ENCODE measurements at places on chromosomes 1 and 21.
A peak's percentile ranks its signal among the peaks of the same experiment; 100 is the strongest.

- DNase-seq = no peak
- H3K27me3 ChIP-seq = no peaks in the 10 kb centered on the region
- H3K4me1 ChIP-seq = peaks cover 21% of the 10 kb centered on the region
- no peaks in the 10 kb centered on the region for H3K36me3 ChIP-seq
- peak overlapping the region; percentile 83 for H3K27ac ChIP-seq
Observed at GRCh38 chr1:6724517-6725141, 23.0 kb upstream of the DNAJC11 start.

DNA sequence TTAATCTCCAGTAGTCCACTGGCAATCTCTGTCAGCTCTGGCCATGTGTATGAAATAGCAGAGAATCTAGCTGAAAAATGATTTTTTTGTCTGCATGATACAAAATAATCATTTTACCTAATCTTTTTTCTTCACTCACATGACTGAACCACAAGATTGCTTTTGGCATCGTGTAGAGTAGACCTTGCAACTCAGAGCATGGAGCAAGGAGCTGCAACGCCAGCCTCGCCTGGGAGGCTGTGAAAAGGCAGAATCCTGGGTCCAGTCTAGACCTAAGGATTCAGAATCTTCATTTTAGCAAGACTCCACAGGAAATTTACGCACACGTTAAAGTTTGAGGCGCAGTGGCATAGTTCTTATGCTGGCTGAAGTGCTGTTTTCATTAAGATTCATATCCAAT lies 40.2 kb downstream of the TOMM20 start:
- peaks cover 24% of the 10 kb centered on the region for H3K4me1 ChIP-seq
- H3K4me3 ChIP-seq = no peak overlapping the region
- H3K27ac ChIP-seq = no peak overlapping the region
- no peak for DNase-seq
- H3K36me3 ChIP-seq = no peaks in the 10 kb centered on the region

GRCh38 chr1:170027760-170028159 lies 46.7 kb downstream of the KIFAP3 start:
- peaks cover 23% of the 10 kb centered on the region for H3K4me1 ChIP-seq
- no peak overlapping the region for H3K4me3 ChIP-seq
- DNase-seq = no peak
- H3K27me3 ChIP-seq = no peaks in the 10 kb centered on the region

DNA sequence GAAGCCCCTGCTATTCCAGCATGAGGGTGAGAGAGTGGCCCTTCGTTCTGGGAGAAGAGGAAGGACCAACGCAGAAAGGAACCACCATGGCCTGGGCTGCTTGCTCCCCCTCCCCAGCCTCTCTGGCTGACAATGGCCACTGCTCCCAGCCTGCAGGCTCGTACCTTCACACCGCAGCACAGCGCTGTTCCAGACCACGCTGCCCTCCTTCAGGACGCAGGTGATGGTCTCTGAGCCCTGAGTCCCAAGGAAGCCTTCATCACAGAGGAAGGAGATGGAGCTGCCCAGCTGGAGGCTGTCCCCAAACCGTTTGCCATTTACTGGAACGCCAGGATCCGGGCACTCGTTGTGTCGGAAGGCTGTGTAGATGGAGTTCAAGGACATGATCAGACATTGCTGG lies 124.9 kb upstream of the HMGB4 start:
- no peaks in the 10 kb centered on the region for H3K4me1 ChIP-seq
- peak; percentile 63 for DNase-seq
- H3K27me3 ChIP-seq = no peaks in the 10 kb centered on the region
- no peaks in the 10 kb centered on the region for H3K36me3 ChIP-seq
- no peak overlapping the region for H3K4me3 ChIP-seq

GRCh38 chr1:8847990-8848389 lies 30.5 kb downstream of the ENO1 start:
- no peak overlapping the region for H3K27ac ChIP-seq
- no peak overlapping the region for H3K4me3 ChIP-seq
- no peaks in the 10 kb centered on the region for H3K27me3 ChIP-seq
- DNase-seq = no peak
- peaks cover 21% of the 10 kb centered on the region for H3K4me1 ChIP-seq

DNA sequence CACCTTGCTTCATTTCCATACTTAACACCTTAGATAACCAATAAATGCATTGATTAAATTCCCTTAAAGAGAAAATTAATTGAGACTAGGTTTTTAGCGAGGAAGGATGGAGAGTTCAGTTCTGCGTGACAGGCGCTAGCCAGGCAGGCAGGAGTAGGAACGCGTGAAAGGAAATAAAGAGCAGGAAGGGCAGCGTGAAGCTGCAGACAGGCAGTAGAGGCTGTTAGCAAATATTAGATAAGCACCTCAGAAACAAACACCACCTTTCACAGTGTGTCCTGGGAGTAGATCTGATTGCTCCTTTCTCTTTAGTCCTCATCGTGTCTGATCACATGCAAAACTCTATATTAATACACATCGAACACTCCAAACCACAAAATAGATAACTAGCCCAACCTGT lies 282.7 kb upstream of the ADGRL2 start:
- no peaks in the 10 kb centered on the region for H3K27me3 ChIP-seq
- H3K4me1 ChIP-seq = peaks cover 7% of the 10 kb centered on the region
- no peak overlapping the region for H3K4me3 ChIP-seq
- no peak for DNase-seq

- no peak overlapping the region for H3K27ac ChIP-seq
- peak; percentile 54 for DNase-seq
- no peak overlapping the region for H3K4me3 ChIP-seq
- peaks cover 11% of the 10 kb centered on the region for H3K4me1 ChIP-seq
- H3K36me3 ChIP-seq = no peaks in the 10 kb centered on the region
- H3K27me3 ChIP-seq = peaks cover 32% of the 10 kb centered on the region
Observed at GRCh38 chr1:62396871-62397270, 40.0 kb upstream of the USP1 start.

DNA sequence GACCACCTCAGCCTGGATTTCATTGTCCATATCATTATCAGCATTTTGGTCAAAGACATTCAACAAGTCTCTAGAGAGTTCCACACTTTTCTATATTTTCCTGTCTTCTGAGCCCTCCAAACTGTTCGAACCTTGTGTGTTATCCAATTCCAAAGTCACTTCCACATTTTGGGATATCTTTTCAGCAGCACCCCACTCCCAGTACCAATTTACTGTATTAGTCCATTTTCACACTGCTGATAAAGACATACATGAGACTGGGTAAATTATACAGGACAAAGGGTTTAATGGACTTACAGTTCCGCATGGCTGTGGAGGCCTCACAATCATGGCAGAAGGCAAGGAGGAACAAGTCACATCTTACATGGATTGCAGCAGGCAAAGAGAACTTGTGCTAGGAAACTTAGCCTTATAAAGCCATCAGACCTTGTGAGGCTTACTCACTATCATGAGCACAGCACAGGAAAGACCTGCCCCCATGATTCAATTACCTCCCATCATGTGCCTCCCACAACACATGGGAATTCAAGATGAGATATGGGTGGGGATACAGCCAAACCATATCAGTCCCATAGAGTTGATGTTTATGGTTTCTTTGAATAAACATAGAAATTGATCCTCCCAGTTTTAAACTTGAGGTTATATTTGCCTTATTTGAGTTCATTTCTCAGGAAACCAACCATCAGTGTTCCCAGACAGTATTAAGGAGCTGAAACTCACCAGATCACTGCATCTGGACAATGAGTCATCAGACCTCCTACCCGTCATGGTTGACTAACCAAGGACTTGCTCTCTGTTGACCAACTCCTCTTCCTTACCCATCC lies 322.7 kb upstream of the DUSP10 start:
- no peaks in the 10 kb centered on the region for H3K27me3 ChIP-seq
- no peaks in the 10 kb centered on the region for H3K4me1 ChIP-seq
- H3K27ac ChIP-seq = no peak overlapping the region
- no peak for DNase-seq
- H3K36me3 ChIP-seq = no peaks in the 10 kb centered on the region
- H3K4me3 ChIP-seq = no peak overlapping the region

GRCh38 chr1:162087111-162087510 lies 17.6 kb downstream of the NOS1AP start:
- H3K4me3 ChIP-seq = no peak overlapping the region
- H3K36me3 ChIP-seq = no peaks in the 10 kb centered on the region
- H3K27me3 ChIP-seq = peaks cover 12% of the 10 kb centered on the region
- no peak for DNase-seq
- peaks cover 5% of the 10 kb centered on the region for H3K4me1 ChIP-seq
- no peak overlapping the region for H3K27ac ChIP-seq

DNA sequence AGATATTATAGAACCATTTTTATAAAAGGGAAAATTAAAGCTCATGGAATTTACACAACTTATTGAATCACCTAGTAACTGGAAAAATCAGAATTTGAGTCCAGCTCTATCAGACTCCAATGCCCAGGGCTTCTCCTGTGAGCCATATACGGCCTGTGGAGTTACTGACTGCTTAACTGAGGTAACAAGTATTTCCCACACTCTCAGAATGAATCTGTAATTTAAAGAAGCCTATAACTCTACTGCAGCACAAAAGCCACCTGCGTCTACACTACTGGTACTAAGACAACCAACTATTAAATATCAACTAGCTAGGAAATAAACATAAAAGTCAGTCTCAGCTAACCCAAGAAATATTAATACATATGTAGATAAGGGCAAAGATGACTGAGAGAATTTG lies 29.4 kb downstream of the SMYD3 start:
- H3K27ac ChIP-seq = no peak overlapping the region
- H3K4me3 ChIP-seq = no peak overlapping the region
- H3K36me3 ChIP-seq = peaks cover 2% of the 10 kb centered on the region
- DNase-seq = no peak

GRCh38 chr1:52571783-52572182 lies 18.9 kb upstream of the TUT4 start:
- H3K27me3 ChIP-seq = peaks cover 17% of the 10 kb centered on the region
- DNase-seq = no peak
- H3K36me3 ChIP-seq = no peaks in the 10 kb centered on the region
- H3K27ac ChIP-seq = no peak overlapping the region
- peaks cover 4% of the 10 kb centered on the region for H3K4me1 ChIP-seq
- H3K4me3 ChIP-seq = no peak overlapping the region

- no peaks in the 10 kb centered on the region for H3K36me3 ChIP-seq
- peak within 1 kb of the TSS; percentile 78 for H3K4me3 ChIP-seq
- peak within 1 kb of the TSS; percentile 73 for H3K27ac ChIP-seq
- no peaks in the 10 kb centered on the region for H3K27me3 ChIP-seq
- DNase-seq = peak; percentile 94
Observed at GRCh38 chr1:201888282-201889089, at the start of gene SHISA4. TSS of gene SHISA4 (plus strand) at chr1:201888898. CDS start at chr1:201888995, 97 bp downstream.

DNA sequence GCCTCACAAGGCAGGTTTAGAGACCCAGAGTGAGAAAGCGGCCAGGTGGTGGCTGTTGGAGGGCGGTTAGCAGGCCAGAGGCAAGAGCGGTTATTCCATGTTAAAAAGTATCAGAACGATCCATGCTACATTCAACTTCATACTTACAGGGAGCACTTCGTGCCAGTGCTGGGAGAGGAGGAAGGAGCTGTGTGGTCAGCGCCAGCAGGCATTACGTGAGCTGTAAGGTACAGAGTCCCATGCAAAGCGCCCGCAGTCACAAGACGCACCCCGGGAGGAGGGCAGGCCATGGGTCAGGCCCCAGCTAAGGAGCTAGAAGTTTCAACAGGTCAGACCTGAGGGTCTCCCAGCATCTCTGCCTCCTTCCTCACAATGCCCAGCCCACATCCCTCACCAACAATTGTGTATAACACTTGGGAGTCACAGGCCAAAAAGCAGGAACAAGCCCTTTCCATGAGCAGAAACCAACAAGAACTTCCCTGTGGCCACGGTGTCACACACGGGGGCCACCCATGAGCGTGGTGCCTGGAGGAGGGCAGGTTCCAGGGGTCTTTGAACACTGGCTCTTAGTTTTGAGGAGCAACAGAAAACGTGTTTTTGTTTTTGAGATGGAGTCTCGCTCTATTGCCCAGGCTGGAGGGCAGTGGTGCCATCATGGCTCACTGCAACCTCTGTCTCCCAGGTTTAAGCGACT lies 21.8 kb upstream of the GPR153 start:
- H3K4me3 ChIP-seq = no peak overlapping the region
- no peaks in the 10 kb centered on the region for H3K27me3 ChIP-seq
- no peak for DNase-seq
- peaks cover 1% of the 10 kb centered on the region for H3K4me1 ChIP-seq

GRCh38 chr1:112841825-112842224 lies 114.2 kb downstream of the SLC16A1 start:
- no peak overlapping the region for H3K27ac ChIP-seq
- H3K4me3 ChIP-seq = no peak overlapping the region
- peaks cover 5% of the 10 kb centered on the region for H3K27me3 ChIP-seq
- H3K36me3 ChIP-seq = no peaks in the 10 kb centered on the region

- no peak overlapping the region for H3K27ac ChIP-seq
- no peaks in the 10 kb centered on the region for H3K36me3 ChIP-seq
- no peak for DNase-seq
- no peaks in the 10 kb centered on the region for H3K27me3 ChIP-seq
- no peaks in the 10 kb centered on the region for H3K4me1 ChIP-seq
Observed at GRCh38 chr21:17930093-17930492, 110.9 kb upstream of the C21orf91 start.

DNA sequence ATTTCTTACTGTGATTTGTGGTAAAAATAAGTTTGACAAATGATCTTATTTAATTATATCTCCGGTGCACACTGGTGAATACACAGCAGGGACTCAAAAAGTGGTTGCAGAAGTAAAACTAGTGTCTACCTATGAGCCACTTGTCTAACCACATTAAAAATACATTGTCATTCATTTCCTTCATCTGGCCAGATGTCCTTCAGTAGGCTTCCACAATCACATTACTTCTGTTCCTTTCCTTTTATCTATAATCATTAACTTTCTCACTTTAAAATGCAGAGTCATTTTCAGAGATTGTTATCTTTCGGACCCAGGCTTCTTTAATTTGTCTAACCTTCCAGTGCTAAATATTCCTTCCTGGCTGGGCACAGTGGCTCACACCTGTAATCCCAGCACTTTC lies 3.0 kb downstream of the RBBP5 start:
- H3K27me3 ChIP-seq = no peaks in the 10 kb centered on the region
- H3K4me3 ChIP-seq = no peak overlapping the region

DNA sequence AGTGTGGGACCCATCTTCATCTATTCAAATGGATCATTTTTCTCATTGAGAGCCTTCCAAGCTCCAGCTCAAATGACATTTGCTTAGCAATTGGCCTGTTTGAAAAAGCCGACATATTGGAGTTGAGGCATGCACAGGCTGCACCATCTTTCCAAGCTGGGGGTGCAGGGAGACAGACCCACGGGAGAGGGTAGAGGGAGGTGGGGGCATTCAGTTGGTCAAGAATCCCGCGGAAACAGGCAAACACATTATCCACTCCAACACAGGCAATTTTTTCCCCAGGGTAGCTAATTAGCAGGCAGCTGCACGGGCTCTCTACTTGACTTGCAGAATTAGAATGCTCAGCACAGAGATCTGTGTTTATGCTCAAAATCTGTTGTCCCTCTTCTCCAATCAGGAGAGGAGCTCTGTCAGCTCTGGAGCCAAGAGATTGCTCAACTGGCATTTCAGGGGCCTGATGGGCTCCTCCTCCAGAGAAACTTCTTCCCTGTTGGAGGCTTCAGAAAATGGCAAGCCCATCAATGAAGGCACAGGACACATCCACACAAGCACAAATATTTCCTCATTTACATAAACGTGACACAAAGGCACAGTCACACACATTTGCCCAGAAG lies 267.8 kb downstream of the FOXD2 start:
- no peak for DNase-seq
- H3K4me3 ChIP-seq = no peak overlapping the region
- H3K27me3 ChIP-seq = peaks cover 25% of the 10 kb centered on the region
- no peak overlapping the region for H3K27ac ChIP-seq
- H3K36me3 ChIP-seq = no peaks in the 10 kb centered on the region

Measured in osteocyte (in vitro differentiated cells).